Stimulated activated CD4-positive, alpha-beta T cell treated with anti-CD3 and anti-CD28 coated beads, TNF-alpha, amount 100 ng/mL, for 24 hours (primary cell): ENCODE measurements at places on chromosomes 12 and 14.

- DNase-seq, result no peak
Observed at GRCh38 chr12:91620992-91621391, 438.4 kb upstream of the DCN start.

- DNase-seq, result no peak
Observed at GRCh38 chr12:76786986-76787385, 23.1 kb downstream of the ZDHHC17 start.

DNA sequence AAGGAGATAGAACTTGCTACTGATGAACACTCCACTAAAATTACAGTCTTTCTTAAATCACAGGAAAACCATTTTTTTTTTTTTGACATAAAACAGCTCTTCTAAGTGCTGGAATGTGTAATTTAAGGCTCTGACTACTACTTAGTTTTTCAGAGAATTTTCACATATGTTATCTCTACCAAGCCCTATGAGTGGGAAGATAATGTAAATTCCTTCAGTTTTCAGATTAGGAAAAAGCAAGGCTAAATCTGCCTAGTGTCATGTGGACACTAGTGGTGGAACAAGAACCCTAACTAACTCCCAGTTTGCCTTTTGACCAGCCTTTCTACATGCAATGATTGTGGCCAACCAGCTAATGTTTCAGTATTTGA is 37.3 kb upstream of the CSRP2 start:
- DNase-seq, result no peak

GRCh38 chr14:43166163-43166562 is 1340.9 kb downstream of the FSCB start:
- no peak for DNase-seq

DNA sequence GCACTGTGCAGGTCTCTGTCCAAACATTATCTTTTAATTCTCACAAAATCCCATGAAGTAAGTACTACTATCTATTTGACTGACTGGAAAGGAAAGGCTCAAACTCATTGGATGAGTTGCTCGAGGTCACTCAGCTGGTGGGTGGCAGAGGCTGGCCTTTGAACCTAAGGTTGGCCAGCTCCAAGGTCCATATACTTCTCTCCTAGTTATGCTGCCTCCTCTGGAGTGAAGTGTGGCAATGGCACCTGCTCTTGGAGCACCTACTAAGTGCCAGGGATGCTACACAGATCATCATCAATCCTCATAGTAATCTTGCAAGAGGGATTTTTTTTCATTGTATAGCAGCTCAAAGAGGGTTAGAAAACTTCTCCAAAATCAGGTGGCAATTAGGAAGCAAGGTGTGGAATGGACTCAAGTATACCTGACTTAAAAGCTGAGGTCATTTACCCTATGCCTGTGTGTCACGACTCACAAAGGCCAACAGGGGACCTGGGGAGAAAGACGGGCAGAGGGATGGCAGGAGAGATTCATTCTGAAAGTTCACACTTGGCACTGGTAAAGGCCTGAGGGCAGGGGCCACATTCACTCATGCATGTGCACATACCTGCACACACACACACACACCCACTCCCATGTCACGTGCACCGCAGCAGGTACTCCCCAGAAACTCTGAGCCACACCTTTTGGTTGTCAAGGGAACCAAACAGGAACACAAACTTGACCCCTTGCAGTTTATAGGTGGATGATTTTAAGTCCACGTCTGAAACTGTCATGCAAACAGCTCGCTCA is 146.4 kb downstream of the FOXN3 start:
- no peak for DNase-seq
